IMR-90 (cell line): ENCODE measurements at places on chromosomes 3 and 15.

DNA sequence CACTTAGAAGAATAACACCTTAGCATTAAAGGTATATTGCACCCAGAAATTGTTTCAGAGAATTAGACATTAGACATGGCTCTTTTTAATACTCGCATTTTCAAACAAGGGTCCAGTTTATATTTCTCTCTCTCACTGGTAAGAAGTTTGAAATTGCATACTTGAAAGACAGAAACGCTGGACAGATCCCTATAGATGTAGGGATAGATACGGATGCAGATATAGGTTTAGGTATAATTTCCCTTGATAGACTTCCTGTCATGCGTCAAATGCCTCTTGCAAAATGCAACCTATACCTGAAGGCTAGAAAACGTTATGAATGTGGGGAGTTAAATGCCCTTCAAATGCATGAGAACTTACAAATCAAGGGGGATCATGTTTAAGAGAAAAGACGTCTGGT is 99.4 kb upstream of the BCL6 start:
- DNase-seq = no peak

GRCh38 chr15:84659904-84660781 is 2.1 kb upstream of the NMB start:
- DNase-seq = no peak

DNA sequence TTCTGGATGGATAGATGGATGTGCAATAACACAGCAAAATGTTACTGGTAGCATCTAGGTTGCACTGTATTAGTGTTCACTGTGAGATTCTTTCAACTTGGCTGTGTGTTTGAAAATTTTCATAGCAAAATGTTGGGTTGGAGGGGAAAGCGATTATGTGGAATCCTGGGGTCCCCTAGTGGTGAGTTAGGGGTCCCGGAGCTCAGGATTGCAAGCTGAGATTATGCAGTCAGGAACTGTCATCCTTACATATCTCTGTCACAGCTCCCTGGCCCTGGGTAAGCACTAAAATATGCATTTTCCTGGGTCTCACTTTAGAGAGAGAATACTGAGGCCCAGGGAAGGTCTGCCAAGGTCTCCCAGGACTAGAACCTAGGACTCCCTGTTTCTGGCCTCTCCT is 77.2 kb downstream of the CEMIP start:
- DNase-seq = no peak

DNA sequence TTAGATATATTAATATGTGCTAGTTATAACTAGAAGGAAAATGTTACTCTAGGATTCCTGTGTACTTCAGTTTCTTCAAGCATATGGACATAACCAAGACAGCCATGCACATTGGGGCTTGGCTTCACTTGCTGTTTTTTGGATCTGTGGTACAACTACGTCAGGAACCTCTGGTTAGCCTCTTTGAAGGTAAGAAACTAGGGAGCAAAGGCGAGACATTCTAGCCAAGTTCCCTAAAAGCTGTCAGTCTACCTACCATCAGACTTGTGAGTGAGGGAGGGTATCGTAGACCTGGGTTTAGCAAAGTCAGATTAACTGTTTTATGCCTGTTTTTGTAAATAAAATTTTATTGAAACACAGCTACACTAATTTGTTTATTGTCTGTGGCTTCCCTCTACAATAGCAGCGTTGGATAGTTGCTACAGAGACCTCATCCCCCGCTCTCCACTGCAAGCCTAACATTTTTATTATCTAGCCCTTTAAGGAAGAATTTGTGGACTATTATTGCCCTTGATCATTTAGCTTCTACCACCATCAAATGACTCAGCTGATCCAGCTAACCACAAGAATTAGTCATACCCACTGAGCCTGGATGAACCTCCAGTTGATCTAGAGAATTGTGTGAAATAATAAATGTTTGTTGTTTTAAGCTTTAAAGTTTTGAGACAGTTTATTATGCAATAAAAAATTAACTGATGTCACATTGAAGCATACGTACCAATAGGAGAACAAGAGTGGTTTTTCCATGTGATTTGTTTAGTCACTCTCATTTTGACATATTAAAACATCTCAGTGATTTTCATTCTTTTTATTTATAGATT is 58.1 kb downstream of the RSRC1 start:
- DNase-seq = peak; percentile 98

DNA sequence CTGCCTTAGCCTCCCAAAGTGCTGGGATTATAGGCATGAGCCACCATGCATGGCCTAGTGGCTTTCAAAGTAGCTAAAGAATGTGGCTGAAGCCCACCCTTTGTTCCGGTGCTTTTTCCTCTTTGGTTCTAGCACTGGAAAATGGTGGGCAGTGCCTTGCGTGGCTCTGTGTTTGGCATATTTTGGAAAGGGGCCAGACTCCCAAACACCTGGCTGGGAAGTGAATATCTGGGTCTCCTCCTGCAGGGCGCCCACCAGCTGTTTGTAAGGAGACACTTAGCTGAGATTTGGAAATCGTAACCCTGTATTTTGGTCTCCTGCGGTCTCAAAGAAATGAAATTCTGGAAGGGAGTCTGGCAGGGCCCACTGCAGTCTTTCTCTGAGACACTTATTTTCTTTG is 336.4 kb downstream of the IL20RB start:
- DNase-seq = no peak
